ENCODE measurements at places on chromosomes 13 and 19.

- DNase-seq, result peak; percentile 50
Measured at GRCh38 chr19:41872775-41873647, 4.1 kb upstream of the CD79A start.

DNA sequence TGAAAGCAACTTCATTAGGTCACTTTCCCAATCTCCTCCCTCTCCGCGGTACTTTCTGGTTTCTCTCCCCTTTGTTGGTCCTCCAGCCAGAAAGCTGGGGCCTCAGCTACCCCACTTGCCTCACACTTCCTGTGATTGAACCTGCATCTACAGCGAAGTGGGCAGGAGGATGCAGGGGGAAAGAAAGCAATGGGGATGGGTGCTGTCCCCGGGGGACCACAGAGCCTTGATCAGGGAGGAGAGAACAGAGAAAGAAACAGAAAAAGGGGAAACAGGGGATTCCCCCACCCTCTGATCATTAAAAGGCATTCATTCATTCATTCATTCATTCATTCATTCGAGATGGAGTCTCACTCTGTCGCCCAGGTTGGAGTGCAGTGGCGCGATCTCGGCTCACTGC, 74.2 kb downstream of the TRPM4 start:
- DNase-seq, result no peak

- no peak for DNase-seq
Measured at GRCh38 chr13:57314897-57315520, 148.0 kb downstream of the PRR20E start.

DNA sequence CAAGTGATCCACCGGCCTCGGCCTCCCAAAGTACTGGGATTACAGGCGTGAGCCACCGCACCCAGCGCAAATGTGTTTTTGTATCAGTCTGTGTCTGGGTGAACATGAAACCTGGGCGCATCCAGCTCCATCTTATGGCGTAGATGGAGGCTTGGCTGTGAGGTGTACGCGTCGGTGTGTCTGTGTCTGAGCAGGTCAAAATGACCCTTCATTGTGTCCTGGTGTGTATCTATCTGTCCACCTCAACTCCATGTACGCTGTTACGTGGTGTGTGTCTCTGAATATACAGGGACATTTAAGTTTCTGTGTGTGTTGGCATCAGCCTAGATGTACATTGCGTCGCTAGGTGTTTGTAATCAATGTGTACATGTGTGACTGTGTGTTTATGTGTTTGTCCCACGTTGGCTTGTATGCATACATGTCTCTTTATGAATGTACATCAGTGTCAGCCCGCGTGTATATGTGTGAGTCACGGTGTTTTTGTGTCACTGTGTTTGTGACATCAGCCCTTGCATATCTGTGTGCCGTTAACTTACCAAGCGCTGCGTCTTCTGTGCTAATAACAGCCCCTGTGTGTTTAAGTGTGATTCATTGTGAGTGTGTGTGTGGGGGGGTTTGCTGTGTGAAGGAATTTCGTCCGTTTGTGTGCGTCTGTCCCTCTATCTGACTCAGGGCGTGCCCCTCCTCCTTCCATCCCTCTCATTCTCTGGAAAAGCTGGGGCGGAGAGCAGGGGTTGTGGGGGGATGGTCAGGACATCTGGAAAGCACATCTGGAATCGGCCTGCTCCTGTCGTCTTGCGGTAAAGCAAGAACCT, 6.4 kb downstream of the AXL start:
- no peak for DNase-seq

- DNase-seq, result no peak
Measured at GRCh38 chr13:48278806-48279205, 24.7 kb upstream of the RB1 start.

DNA sequence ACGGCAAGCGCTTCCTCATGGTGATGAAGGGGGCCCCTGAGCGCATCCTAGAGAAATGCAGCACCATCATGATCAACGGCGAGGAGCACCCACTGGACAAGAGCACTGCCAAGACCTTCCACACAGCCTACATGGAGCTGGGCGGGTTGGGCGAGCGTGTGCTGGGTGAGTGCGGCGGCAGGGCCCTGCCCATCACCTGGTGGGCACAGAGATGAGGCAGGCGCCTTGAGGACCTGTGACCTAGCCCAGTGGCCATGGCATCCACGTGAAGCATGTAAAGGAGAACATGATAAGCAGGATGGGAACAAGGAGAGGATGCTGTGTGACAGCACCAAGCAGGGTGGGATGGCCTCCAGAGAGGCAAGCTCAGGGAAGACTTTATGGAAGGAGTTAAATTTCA, 18.5 kb downstream of the ATP12A start:
- no peak for DNase-seq

DNA sequence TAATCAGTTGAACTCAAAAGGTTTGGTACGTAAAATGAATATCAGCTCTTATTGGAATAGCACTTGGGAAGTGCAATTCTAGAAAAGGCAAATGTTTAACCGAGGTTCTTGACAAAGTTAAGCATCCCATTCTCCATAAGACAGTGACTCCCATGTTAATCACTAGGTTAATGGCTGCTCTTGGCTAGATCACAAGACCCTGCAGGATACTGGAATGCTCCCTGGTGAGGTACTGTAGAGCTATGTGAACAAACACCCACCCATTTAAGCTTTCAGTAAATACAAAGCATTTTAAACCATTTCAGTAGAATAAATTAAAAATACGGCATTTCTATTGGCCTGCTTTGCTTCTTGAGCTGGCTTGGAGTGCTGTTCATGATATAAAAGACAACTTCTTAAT, 56.5 kb downstream of the TDRD3 start:
- no peak for DNase-seq

GRCh38 chr13:25746131-25746530, 305.7 kb downstream of the SHISA2 start:
- DNase-seq, result no peak

- DNase-seq, result no peak
Measured at GRCh38 chr19:31126236-31126635, 223.0 kb downstream of the TSHZ3 start.

DNA sequence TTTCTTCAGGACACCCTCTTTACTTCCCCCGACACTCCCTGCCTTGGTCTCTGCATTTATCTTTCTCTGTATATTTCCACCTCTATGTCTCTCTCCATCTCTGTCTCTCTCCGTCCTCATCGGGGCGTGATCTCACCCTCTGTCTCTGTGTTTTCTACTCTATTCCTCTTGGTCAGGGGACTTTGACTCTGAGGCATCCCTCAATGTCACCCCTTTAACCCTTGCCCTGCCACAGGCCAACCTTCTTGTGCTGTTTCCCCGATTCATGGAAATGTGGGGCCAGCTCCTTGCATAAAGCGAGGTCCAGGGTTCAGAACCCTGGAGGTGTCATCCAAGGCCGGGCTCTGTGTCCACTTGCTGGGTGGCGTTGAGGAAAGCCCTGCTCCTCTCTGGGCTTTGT, 46.8 kb downstream of the COLGALT1 start:
- no peak for DNase-seq

DNA sequence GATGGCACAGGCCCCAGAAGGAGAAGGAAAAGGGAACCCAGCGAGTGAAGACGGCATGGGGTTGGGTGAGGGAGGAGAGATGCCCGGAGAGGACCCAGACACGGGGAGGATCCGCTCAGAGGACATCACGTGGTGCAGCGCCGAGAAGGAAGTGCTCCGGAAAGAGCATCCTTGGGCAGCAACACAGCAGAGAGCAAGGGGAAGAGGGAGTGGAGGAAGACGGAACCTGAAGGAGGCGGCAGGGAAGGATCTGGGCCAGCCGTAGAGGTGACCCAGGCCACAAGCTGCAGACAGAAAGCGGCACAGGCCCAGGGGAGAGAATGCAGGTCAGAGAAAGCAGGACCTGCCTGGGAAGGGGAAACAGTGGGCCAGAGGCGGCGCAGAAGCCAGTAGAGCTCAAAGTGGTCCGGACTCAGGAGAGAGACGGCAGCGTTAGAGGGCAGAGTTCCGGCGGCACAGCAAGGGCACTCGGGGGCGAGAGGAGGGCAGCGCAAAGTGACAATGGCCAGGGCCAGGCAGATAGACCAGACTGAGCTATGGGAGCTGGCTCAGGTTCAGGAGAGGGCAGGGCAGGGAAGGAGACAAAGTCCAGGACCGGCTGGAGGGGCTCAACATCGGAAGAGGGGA, 1.1 kb downstream of the PPP1R12C start:
- no peak for DNase-seq

- DNase-seq, result no peak
Measured at GRCh38 chr19:29700498-29700897, 14.6 kb downstream of the C19orf12 start.

DNA sequence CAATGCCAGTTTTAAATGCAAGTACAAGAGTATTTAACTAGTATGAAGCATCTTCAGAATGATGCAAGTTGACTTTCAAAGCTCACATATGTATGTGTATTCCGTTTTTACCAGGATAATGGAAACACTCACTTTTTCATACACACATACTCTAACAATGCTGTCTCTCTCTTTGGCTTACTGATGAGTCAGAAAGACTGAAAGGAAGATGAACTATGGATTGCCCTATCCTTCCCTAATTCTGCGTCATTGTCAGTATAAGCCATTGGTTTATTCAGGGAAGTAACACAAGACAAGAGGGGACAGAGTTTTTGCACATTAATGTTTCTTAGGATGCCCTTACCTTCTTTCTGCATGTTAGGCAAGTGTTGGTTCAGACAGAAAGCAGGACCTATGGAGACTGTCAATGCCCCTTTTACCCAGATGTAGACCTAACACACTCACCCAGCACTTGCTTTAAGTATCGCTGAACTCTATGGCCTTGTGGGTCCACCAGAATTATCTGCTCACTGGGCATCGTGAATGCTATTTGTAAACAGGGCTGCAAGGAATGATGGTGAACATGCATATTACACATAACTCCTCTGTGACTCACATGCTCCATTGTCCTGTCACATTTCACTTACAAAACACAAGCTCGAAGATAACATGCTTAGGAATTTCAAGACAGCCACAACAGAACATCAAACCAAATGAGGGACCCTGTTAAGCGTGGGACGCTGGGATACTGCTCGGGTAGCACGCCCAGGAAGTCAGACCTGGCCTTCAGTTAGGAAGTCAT, 10.0 kb upstream of the OXGR1 start:
- no peak for DNase-seq

DNA sequence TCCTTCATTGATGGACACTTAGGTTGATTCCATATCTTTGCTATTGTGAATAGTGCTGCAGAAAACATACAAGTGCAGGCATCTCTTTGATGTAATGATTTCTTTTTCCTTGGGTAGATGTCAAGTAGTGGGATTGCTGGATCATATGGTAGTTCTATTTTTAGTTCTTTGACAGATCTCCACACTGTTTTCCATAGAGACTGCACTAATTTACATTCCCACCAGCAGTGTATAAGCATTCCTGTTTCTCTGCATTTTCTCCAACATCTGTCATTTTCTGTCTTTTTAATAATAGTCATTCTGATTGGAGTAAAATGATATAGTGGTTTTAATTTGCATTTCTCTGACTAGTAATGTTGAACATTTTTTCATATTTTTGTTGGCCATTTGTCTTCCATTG, 116.7 kb downstream of the LMO7 start:
- no peak for DNase-seq

DNA sequence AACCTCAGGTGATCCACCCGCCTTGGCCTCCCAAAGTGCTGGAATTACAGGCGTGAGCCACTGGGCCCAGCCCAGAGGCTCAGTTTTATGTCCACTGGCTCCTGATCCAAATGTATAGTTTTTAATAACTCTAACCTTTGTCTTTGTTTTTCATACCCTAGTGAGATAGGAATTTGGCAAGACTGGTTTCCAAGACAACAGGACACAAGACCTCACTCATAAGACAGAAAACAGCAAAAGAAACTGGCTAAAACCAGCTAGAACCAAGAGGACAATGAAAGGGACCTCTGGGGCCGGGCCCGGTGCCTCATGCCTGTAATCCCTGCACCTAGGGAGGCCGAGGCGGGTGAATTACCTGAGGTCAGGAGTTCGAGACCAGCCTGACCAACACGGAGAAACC, 27.6 kb downstream of the CPT1C start:
- no peak for DNase-seq

- no peak for DNase-seq
Measured at GRCh38 chr19:55650602-55651230, 2.7 kb downstream of the CCDC106 start.

DNA sequence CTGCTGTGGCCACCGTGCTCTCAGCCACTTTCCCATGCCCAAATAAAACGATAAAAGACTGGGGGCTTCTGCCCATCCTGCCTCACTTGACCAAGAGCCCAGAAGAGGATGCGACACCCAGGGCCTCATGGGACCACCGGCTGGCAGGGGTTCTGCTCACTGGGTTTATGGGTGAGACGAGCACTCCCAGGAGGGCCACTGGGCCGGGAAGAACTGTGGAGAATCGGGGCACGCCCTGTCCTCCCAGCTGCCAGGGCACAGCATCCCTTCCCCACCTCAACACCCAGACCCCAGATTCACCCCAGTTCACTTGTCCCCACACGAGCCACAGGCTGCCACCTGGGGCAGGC, 4.7 kb upstream of the F10 start:
- DNase-seq, result no peak

- peak; percentile 74 for DNase-seq
Measured at GRCh38 chr19:47230054-47230920, 712 bp downstream of the BBC3 start.

DNA sequence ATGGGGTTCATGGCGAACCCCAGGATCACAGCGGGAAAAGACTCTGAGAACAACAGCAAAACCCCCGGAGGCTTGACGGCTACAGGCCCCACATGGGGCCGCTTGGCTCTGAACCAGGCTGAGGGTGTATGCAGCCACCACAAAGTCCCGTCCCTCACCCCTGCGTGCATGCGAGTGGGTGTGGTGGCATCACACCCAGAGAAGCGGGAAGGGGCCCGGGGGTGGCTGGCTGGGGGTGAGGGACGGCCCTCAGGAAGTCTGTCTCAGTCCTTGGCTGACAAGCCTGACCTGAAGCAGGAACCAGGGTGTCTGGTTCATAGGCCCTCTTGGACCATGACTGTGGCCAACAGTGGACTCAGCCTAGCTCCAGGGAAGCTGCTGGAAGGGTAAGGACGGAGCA, 34.2 kb downstream of the CEBPG start:
- DNase-seq, result no peak

- no peak for DNase-seq
Measured at GRCh38 chr19:54481326-54481930, 8.3 kb upstream of the CDC42EP5 start.

DNA sequence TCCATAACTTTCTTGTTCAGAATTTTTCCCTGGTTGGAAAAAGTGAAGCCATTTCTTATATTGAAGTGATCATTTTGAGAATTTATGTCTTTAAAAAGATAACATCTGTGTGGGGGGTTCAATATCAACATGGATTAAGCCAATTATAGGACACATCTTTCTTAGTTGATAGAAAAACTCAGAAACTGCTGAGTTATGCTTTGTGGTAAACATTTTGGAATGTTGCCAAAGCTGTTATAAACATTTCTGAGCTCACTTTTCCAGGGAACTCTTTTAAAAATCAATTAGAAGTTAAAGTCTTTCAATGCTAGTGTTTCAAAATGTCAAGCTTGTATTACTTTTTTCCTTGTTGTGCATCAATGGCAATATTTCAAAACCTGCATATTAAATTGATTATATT, 248.8 kb downstream of the DACH1 start:
- DNase-seq, result no peak

All from activated CD8-positive, alpha-beta memory T cell treated with anti-CD3 and anti-CD28 coated beads for 1 hour (primary cell).